Ammon's horn (tissue), 1 donor: ENCODE measurements at places on chromosomes 12 and 14.

DNA sequence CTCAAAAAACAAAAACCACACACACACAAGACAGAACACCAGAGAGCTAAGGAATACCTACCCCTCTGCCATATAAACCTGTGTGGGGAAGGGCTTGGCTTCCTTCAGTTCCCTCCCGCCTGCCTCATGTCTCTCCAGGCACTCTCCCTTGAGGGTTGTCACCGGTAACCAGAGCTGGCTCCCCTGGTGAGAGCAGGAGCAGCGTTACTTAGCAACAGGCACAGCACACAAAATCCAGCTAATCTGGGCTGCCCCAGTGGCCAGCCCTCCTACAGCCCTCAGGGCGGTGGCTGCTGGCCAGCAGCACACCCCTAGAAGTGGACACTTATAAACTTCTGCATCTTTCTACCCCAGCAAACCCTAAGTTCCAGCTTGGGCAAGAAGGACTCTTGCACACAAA, 21.6 kb upstream of the NR4A1 start:
- DNase-seq = peak; percentile 73

DNA sequence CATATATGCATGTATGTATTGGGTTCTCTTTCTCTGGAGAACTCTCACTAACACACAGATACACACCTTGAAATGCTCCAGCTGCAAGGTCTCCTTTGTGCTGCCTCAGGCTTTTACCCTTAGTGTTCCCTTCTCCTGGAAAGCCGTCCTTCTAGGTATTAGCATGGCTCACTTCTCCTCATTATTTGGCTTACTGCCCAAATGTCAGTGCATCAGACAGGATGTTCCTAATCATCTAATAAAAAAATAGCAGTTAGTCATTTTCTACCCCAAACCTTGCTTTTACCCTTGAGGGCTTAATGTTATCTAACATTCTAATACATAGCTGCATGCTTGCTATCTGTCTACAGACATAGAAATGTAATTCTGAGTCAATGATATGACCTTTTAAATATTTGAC, 109.0 kb upstream of the SLC16A7 start:
- no peak for DNase-seq

DNA sequence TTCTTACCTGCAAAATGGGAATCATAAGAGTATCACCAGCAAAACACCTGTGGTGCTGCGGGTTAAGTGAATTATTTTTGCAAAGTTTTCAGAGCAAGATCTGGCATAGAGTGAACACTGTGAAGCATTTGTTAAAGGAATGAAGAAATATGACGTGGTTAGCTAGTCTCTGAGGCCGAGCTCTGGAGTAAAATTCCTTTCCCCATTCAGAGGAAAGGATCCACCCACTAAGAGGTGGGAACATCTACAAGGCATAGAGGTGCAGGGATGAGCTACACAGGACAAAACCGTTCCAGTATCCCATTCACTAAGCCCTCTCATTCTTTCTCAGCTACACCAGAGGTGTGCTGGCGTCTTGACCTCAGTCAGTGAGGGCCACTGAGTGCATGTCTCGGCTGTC, 48.5 kb downstream of the JAG2 start:
- DNase-seq = no peak

GRCh38 chr14:42664190-42664589, 1057.5 kb downstream of the LRFN5 start:
- DNase-seq = no peak

DNA sequence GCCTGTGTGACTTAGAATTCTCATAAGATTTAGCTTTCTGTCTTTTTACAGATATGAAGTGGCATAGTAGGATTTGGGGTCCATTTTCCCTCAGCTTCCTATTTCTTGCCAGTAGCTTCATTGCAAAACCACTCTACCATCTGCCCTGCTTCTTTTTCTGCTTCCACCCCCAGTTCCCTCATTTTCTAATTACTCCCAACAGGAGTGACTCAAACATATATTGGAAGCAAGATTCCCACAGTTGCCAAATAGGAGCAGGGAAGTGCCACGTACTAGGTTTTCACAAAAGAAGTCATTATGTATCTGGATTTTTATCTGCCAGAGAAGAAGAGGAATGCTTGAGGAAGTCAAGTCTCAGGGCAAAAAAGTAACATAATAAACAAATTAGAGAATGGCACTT, 64.1 kb downstream of the ANO4 start:
- peak; percentile 49 for DNase-seq

DNA sequence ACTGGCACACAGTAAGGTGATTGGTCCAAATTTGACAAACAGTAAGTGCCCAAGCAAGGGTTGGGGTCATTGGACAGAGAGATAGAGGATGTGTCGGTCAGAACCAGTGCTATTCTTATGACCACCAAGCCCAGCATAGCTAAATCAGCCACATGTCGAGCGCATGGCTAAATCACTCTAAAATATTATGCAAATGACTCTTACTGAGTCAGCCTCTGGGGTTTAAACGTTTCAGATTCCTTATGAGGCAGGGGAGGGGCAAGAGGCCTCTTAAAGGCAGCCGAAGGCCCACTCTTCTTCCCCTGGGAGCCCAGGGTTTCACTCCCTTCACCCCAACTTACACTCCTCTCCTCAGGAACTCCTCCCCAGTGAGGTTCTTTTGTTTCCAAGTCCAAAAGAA, 603 bp upstream of the ENDOU start:
- no peak for DNase-seq

GRCh38 chr14:68621400-68622365, 171.2 kb downstream of the ZFP36L1 start:
- DNase-seq = peak; percentile 71

DNA sequence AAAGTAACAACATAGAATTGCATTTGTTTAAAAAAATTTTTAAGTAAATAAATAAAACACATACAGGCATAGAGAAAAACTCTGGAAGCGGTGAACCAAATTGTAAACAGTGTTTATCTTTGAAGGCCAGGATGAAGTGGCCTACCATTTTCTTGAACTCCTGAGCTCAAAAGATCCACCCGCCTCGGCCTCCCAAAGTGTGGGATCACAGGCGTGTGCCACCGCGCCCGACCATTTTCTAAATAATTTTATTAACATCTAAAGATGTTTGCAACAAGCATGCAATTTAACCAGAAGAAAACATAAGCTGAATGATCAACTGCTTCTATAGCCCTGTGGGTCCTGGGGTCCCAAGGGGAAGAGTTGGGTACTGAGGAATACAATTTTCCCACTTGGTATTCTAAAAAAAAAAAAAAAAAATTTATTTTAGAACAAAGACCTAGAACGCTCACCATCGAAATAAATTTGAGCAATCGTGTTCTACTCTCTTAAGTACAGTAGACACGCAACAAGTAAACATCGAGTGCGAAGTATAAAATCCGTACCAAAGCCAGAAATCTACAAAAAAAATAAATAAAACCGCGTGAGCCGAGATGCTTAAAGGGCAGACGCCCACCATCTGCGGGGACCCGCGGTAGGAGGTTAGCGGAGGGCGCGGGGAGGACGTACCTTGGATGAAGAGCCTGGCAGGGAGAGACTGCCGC, 484 bp downstream of the MIS18BP1 start:
- no peak for DNase-seq

DNA sequence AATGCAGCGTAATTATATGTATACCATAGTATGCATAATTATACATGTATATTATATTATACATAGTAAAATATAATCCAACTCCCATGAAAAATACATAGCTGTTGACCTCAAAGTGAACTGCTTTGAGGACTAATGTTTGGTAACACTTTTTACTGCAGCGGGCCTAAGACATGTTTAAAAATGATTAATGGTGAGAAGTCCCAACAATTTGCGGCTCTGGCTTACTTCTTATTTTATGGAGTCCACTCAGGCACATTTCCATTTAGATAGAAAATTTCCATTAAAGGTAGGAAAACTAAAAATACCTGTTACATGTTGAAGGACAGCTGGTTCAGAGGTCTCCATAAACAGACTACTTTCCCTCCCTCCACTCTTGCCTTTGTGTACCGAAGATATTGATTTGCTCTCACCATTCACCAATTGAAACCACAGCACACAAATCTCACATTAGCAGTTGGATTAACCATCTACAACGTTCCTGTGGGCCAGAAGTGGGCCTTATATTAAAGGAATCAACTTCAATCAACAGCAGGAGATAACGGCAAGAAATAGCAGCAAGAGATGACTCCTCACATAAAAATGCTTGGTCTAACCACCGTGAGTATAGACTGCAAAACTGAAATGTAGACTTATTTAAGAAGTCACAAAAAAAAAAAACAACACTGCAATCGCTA, 14.1 kb upstream of the NT5DC3 start:
- DNase-seq = no peak

GRCh38 chr14:60723907-60724618, at the start of gene SIX4:
Gene SIX4, minus strand, starts transcription at chr14:60724351. Its CDS starts 277 bp downstream, at chr14:60724074.
- DNase-seq = peak; percentile 52

DNA sequence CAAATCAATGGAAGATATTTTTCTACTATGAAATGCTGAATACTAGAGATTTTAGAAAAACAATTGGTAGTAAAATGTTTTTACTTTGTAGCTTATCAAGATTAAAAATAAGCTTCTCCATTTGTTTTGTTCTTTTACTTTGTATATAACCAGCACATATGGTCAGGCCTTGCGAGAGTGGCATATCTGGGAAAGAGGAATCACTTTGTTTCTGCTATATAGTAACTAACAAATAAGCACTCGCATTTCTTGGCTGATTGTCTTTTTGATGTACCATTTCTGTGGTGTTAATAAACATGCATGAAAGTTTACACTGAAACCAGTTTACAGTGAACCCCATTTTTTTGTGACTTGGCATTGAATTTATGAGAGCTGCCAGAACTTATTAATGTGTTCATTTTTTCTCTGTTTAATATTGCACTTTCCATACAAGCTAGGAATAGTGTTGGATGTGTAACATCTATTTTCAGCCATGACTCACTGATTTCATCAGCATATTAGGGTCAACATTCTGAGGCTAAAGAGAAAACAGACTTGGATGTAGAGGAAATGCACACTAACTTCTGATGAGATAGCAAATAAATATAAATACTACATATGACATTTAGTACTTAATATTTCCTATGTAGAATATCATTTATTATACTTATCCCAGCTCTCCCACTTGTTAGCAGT, 635.5 kb downstream of the KCNH5 start:
- DNase-seq = peak; percentile 14
